ENCODE measurements at places on chromosomes 4 and X.

DNA sequence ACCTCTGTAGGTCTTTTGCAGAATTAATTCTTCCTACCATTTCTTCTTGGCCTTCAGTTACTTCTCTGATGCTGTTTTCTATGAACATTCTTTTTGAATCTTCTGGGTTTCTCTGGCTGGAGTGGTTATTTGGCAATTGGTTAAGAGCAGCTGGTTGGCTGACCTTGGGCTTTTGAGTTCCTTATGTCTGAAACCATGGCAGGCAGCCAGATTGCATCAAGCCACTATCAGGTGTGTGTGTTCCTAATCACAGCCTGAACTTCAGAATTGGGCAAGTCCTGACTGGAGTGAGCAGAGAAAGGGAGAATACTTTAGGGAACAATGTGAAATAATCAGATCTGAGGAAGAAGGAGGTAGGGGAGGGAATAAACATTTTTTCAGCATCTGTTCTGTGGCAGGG lies 90.2 kb downstream of the ARHGAP10 start:
- no peak for DNase-seq

DNA sequence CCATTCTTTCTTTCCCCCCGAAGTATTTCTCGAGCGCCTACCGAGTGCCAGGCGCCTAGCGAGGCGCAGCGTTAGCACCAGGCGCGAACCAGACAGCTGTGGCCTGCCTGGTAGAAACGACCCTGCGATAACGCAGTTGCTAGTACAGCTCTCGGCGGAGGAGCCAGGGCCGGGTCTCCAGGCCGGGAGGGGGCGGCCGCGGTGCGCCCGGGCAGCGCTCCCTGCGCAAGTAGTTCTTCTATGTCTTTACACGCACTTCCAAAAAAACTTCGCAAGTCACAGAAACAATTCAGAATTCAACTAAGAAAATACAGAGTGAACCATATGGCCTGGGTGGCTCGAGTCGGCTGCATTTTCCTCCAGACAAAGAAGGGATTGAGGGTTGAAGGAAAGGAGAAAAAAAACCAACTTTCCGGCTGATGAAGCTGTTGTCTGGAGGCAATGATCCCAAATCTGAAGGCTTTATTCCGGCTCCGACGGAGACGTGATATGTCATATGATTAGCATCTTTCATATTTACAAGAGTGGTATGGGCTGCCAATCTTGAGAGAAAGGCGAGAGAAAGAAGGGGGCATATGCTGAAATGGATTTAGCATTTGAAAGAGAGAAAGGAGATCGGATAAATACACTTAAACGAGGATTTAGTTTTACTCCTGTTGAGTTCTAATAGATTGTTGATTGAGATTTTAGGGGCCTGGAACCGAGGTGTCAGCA lies 7.2 kb upstream of the NEUROG2 start:
- DNase-seq, result peak; percentile 73

GRCh38 chr4:175882891-175883290 lies 70.8 kb upstream of the GPM6A start:
- DNase-seq, result no peak

- DNase-seq, result peak; percentile 68
These were observed 1.5 kb downstream of the FHDC1 start for GRCh38 chr4:152937336-152938236.

GRCh38 chrX:38868941-38869401 lies 67.7 kb downstream of the MID1IP1 start:
- DNase-seq, result no peak

DNA sequence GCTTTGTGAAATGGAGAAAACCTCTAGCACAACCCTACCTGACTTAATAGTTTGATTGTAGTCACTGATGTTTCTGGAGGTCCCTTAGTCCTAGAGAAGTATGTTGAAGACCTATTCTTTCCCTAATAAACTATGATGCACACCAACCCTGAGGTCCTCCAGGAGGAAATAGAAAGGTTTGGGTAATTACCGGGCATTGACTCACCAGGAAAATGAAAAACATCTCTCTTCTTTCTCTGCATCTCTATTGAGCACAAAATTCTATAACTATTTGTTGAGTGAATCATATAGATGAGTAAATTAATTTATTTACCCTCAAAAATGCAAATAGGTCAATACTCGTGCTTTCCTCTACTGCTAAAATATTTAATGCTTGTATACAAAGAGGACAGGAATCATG lies 582.4 kb upstream of the FAM241A start:
- DNase-seq, result no peak

- no peak for DNase-seq
These were observed 65.4 kb upstream of the GK2 start for GRCh38 chr4:79473439-79473724.

GRCh38 chrX:23478561-23478960 lies 143.9 kb downstream of the PTCHD1 start:
- no peak for DNase-seq
